ENCODE measurements at places on chromosomes 2 and 18.

DNA sequence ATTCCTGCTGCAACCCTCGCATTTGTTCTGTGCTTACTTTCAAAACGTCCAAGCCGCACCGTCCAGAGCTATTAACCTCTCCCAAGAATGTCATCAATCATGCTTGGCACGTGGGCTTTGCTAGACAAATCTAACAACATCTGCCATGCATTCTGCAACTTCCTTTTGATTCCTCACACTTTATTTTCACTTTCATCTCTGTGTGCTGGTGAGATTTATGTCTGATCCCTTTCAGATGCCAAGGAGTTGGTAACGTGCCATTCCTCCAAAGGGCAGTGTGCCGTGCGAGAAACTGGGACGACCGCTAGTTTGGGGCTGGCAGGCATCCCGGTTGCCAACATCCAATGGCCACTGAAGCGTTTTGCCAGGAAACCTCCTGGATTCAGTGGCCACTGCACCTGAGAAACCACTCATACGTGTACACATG is 230.0 kb upstream of the PARD3B start:
- no peak for DNase-seq

- no peak for DNase-seq
These were observed at the start of gene C2orf92 for GRCh38 chr2:97669448-97669847. Gene C2orf92 (plus strand): TSS chr2:97669713. CDS start chr2:97669789, 76 bp downstream.

- no peak for DNase-seq
These were observed 29.1 kb downstream of the HPCAL1 start for GRCh38 chr2:10331702-10332401.

GRCh38 chr2:181054843-181055242 is 74.4 kb downstream of the UBE2E3 start:
- no peak for DNase-seq

DNA sequence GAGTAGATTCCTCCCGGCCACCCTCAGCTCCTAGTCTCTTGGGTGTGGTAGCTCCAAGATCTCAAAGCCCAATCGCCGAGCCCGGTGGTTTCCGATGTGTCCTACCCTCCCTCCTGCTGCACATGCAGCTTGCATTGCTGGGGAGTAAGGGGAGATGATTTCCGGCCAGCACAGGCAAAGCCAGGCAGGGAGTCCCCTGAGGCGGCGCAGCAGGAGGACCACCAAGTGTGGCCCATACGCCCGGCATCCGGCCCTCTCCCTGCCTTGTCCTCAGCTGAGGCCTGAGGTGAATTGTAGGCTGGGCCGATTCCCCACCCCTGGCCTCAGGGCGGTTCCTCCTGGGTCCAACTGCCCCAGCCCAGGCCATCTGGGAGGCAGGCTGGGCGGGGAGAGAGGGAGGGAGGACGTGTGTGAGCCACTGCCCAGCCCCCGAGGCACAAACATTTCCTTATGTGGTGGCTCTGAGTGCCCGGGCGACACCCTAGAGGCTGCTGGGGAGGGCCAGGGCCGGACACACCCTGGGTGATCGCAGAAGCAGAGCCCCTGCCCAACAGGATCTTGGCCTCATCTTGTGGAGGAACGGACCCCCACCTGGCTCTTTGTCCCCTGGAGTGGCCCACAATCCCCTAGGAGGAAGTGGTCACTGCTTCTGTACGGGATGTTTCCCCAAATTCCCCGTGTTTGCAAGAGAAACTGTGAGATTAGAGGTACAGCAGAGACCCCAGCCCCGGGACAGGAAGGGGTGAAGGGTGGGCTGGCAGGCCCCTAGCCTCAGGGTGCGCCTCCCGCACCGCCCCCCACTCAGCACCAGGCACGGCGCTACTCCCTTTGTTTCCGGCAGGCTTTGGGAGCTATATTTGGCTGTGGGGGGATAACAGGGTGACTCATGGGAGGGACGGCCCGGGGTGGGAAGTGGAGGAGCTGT is 41.9 kb upstream of the PTMA start:
- no peak for DNase-seq

DNA sequence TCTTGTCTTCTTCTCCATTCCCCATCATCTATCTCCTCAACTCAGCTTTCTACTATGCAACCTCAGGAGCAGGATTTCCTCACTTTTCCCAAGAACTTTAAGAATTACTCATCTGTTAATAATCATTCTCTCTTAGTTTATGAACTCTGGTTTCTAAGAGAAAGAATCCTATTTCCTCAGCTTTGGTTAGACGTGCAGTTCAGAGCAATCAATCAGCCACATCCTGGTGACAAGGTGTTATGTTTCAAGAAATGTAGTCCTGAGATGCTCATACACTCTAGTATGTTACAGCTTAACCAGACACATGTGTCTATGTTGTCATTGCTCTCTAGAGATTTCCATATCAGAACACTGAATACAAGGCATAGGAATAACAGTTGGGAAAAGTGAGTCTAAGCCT is 277.9 kb downstream of the MBD2 start:
- DNase-seq, result no peak

GRCh38 chr18:70256184-70256583 is 32.7 kb upstream of the SOCS6 start:
- DNase-seq, result no peak

DNA sequence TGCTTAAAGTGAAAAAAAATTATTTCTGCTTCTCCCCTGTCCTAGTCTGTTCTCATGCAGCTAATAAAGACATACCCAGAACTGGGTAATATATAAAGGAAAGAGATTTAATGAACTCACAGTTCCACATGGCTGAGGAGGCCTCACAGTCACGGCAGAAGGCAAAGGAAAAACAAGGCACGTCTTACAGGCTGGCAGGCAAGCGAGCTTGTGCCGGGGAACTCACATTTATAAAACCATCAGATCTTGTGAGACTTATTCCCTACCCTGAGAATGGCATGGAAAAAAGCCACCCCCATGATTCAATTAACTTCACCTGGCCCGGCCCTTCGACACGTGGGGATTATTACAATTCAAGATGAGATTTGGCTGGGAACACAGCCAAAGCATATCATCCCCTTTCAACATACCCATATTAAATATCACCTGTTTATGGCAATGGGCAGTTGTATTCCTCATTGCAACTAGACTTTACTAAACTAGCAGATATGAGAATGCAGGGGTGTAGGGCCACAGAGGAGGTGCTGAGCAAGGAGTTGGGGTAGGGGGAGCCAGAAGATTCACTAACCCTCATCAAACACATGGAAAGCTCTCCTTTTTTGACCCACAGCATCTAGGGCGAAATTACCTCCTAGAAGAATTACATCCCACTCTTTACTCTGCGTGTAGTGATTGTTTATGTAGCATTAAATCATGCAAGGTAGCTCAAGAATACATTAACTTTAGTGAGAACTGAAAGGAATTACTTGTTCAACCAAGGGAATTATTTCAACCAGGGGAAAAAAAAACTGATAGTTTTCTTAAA is 183.3 kb upstream of the DOK6 start:
- DNase-seq, result no peak

GRCh38 chr18:79864006-79864725 is 66.4 kb downstream of the KCNG2 start:
- DNase-seq, result no peak

DNA sequence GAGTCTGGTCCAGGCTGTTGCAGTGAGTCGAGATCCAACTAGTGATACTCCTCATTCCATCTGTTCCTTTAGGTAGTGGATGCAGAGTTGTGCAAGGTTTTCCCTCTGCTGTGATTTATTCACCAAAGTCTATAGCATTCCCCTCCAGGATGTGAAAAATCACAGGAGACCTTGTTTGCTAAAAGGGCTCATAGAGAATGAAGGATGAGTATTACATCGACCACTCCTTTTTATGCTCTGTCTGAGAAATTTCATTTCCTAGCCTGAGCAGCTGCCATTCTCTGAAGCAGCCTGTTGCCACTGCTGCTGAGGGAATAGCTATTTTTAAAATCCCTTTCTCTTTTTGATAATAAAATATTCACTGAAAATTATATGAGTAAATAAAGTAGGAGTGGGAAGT is 134.1 kb upstream of the LRRTM1 start:
- no peak for DNase-seq

DNA sequence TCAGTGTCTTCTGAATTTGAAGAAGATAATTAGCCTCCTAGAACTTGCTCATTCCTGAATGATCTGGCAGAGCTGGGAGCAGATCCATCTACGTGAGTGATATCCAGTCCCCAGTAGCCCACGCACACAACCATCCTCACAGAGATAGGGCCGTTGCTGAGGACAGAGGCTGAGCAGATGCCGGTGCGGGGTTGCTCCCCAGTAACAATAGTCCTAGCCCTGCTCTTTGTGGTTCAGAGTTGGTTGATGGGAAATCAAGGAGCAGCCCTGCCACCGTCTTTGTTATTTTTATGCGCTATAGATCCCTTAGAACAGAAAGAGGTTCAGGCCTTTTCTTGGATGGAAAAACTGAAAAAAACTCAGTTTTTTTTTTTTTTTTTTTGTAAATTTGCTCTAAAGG is 69.3 kb downstream of the VWA3B start:
- DNase-seq, result no peak

- no peak for DNase-seq
These were observed 113.5 kb upstream of the ZNF236 start for GRCh38 chr18:76708722-76709353.

- no peak for DNase-seq
These were observed 83.6 kb downstream of the ACVR1 start for GRCh38 chr2:157792335-157793052.

GRCh38 chr2:38248255-38248654 is 128.8 kb downstream of the ATL2 start:
- no peak for DNase-seq

- no peak for DNase-seq
These were observed 170.0 kb downstream of the TXNL1 start for GRCh38 chr18:56468396-56468795.

- DNase-seq, result no peak
These were observed 72.5 kb downstream of the NFATC1 start for GRCh38 chr18:79468119-79468789.

DNA sequence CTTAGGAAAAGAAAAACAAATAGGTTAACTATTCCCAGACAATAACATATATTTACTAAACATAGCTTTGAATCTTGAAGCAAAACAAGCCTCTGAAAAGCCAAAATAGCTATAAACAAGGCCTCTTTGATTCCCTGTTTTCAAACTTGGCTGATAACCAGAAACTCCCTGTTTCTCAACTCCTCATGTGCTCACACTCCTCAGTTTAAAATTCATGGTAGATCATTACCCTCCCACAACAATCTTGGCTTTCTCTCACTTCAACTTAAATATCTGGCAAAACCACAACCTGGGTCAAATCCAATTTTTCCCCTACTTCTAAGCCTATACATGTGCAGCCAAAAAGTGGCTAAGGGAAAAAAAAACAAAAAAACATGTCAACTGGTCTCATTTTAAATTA is 15.6 kb downstream of the SUCLG1 start:
- DNase-seq, result no peak

GRCh38 chr2:183671233-183671632 is 547.0 kb downstream of the NUP35 start:
- DNase-seq, result no peak

GRCh38 chr2:218397820-218398436 is 1.7 kb upstream of the CTDSP1 start:
- DNase-seq, result no peak

- DNase-seq, result no peak
These were observed 250.8 kb upstream of the PXDN start for GRCh38 chr2:1995081-1995480.

- no peak for DNase-seq
These were observed 30.0 kb upstream of the BARD1 start for GRCh38 chr2:214839464-214839863.

DNA sequence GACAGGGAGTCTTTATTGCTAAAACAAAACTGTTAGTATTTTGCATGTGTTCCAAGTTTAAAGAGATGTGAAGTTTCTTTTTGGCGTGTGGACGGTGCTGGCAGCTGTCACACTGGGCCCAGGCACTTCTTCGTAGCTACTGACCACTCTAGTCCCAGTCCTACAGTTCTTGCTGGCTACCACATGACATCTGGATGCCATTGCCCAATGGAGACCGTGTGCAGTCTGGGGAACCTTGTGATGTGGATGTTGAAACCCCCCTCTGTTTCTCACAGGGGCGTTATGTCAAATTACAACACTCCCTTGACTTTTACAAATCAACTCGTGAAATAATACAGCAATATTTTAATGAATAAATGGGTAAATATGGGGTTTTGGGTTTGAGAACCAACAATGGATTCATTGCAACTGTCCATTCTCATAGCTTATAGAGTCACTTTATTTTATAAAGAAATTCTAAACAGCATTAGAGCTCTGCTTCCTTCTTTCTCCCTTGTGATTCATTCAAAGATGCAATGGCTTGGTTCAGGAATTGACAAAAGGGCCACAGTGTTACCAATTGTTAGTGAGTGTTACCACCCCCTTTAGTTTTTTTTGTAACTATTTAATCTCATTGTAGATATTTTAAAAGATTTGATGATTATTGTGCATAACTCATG is 1.2 kb downstream of the GPD2 start:
- no peak for DNase-seq

DNA sequence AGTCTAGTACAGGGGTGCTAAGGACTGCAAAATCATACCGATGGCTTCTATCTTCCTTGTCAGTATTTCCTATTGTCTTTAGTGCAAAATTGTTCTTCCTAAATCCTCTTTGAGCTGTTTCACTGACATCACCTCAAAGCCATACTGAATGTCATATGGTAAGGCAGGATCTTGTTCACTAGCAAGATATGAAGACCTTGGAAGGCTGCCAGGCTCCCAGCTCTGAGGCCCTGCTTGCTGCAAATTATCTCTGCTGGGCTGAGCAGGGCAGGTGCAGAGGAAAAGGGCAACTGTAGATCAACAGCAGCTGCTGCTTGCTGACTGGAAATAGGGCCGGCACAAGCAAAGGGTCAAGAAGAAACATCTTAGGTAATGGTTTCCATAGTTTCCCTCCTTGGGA is 58.2 kb downstream of the PMAIP1 start:
- no peak for DNase-seq

GRCh38 chr2:17847236-17847635 is 31.0 kb downstream of the MSGN1 start:
- DNase-seq, result no peak

- DNase-seq, result no peak
These were observed 40.9 kb downstream of the USP14 start for GRCh38 chr18:199214-199613.

- DNase-seq, result no peak
These were observed 108.1 kb upstream of the KCTD1 start for GRCh38 chr18:26656431-26656943.

DNA sequence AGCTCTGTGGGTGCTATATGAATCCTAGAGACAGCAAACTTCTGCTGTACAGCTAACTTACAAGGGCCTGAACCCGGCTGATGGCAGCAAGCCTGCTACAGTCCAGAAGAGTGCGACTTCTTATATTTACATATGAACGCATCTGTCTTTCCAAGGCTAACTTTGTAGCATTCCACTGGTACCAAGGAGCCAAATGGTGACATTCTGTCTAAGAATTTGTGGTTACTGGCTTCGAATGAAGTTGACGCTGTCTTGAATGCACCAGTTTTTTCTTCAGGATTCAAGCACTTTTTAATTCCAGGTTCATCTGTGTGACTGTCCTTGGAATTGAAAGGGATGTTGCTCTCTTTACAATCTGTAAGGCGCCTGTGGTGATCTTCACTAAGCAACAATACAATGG is 42.4 kb downstream of the THUMPD2 start:
- DNase-seq, result no peak

DNA sequence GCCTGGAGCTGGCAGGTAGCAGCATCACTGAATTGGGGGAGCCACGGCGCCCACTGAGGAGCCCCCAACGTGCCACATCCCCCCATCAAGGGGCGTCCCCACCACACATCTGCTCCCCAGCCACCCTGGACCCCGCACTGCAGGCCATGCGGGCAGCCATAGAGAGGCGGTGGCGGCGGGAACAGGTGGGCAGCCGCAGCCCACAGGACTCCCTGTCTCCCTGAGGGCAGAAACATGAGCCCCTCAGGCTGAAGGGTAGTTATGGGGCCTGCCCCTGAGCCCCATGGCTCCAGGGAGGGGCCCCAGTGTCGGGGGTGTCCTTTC is 26.6 kb downstream of the CROCC2 start:
- no peak for DNase-seq

- DNase-seq, result no peak
These were observed 23.7 kb downstream of the FARP2 start for GRCh38 chr2:241379481-241380480.

Data from stimulated activated CD4-positive, alpha-beta T cell treated with anti-CD3 and anti-CD28 coated beads, Interleukin-1b, Interleukin-23, amount 100 ng/mL, for 1 hour (primary cell).